ENCODE measurements at places on chromosomes 5 and 9. TPM values are rescaled to one million over a fixed set of nuclear protein-coding genes. Genes with fewer than 3 reads are reported as not detected.

- no peak for DNase-seq
- no peak overlapping the region for H3K27ac ChIP-seq
- no peak overlapping the region for H3K4me3 ChIP-seq
- peaks cover 19% of the 10 kb centered on the region for H3K36me3 ChIP-seq
These were observed 7.4 kb downstream of the NPR2 start for GRCh38 chr9:35798658-35799374.

- no peaks in the 10 kb centered on the region for H3K4me1 ChIP-seq
- H3K27me3 ChIP-seq: no peaks in the 10 kb centered on the region
- no peak for DNase-seq
These were observed 33.9 kb upstream of the OTULINL start for GRCh38 chr5:14547666-14548065.

- H3K4me1 ChIP-seq: peaks cover 10% of the 10 kb centered on the region
- no peak overlapping the region for H3K4me3 ChIP-seq
- H3K36me3 ChIP-seq: no peaks in the 10 kb centered on the region
- DNase-seq: peak; percentile 59
- H3K27me3 ChIP-seq: no peaks in the 10 kb centered on the region
These were observed 24.3 kb upstream of the UBAP2 start for GRCh38 chr9:34072868-34073590.

DNA sequence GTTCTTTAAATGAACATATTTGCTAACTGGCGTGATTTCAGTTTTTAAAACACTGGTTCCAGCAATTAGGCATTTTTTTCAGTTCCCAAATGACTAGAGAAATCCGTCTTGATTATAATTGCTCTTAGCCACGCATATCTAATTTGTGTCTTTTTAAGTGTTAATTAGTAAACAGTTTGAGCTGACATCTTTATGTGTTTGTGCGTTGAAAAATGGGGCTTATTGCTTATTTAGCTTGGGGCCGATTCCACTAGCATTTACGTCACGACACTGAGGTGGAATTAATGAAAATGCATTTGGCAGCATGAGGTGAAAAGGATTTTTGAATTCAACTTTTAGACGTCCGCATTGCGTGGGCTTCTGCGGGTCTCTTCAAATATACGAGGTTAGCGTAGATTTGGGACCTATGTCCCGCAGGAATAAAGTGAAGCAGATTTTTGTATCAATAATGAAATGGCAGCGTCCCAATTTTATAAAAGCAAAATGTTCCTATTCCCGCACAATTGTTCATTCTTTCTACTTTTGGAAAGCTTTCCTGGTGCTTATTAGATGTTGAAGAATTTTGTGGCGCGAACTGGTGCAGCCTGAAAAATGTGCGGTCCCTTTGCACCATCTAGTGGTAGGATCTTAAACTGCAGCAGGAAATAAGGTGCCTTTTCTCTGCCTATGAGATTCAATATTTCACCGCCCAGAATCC, 122.7 kb upstream of the LMX1B start:
- no peaks in the 10 kb centered on the region for H3K27me3 ChIP-seq
- H3K36me3 ChIP-seq: no peaks in the 10 kb centered on the region
- peak; percentile 78 for DNase-seq
- H3K27ac ChIP-seq: no peak overlapping the region

GRCh38 chr5:1735320-1735970, 64.2 kb downstream of the MRPL36 start:
- no peaks in the 10 kb centered on the region for H3K27me3 ChIP-seq
- no peak for DNase-seq
- no peaks in the 10 kb centered on the region for H3K36me3 ChIP-seq
- H3K4me3 ChIP-seq: no peak overlapping the region
- H3K27ac ChIP-seq: no peak overlapping the region

DNA sequence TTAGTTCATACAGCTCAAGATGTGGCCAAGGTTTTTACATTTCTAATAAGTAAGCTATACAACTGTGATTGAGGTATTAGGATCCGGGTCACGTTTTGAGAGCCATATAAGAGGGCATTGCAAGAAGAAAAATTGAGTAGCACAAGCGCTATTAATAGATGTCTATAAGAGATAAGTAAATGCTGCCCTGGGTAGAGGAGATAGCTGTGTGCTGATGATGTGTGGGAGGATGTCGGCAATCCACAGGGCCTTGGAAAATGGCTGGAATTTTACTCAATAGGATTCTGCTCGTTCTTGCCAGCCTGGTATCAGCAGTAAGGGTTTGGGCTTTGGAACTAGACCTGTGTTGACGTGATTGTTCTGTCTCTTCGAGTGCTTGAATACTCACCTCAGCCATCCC, 41.6 kb downstream of the CSF1R start:
- H3K4me1 ChIP-seq: peaks cover 15% of the 10 kb centered on the region
- H3K4me3 ChIP-seq: no peak overlapping the region
- H3K36me3 ChIP-seq: peaks cover 100% of the 10 kb centered on the region
- H3K27ac ChIP-seq: no peak overlapping the region
- DNase-seq: no peak
- no peaks in the 10 kb centered on the region for H3K27me3 ChIP-seq

GRCh38 chr5:54873691-54874090, 111.7 kb downstream of the ESM1 start:
- peaks cover 4% of the 10 kb centered on the region for H3K4me1 ChIP-seq
- no peak overlapping the region for H3K27ac ChIP-seq
- no peaks in the 10 kb centered on the region for H3K27me3 ChIP-seq

- H3K36me3 ChIP-seq: no peaks in the 10 kb centered on the region
- H3K27ac ChIP-seq: no peak overlapping the region
- H3K4me3 ChIP-seq: no peak overlapping the region
These were observed 9.8 kb upstream of the NACC2 start for GRCh38 chr9:136104916-136105315.

- H3K4me1 ChIP-seq: no peaks in the 10 kb centered on the region
- no peak for DNase-seq
- H3K27ac ChIP-seq: no peak overlapping the region
- H3K4me3 ChIP-seq: no peak overlapping the region
- no peaks in the 10 kb centered on the region for H3K27me3 ChIP-seq
These were observed 47.6 kb upstream of the HOMER1 start for GRCh38 chr5:79561525-79561893.

DNA sequence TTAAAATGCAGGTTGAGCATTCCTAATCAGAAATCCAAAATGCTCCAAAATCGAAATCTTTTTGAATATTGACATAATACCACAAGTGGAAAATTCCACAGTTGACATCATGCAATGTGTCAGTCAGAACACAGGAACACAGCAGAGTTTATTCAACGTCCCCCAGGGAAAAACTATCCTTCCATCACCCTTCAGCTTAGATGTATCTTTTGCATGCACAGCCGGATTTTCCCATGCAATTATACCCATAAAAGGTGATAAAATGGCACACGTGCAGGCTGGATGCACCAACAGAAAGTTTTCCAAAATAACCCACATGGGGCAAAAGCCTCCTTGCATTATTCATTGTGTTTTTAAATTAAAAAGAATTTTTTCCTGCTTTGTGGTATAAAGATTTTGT, 71.2 kb downstream of the RAB24 start:
- H3K4me3 ChIP-seq: no peak overlapping the region
- no peak overlapping the region for H3K27ac ChIP-seq
- no peaks in the 10 kb centered on the region for H3K27me3 ChIP-seq
- no peaks in the 10 kb centered on the region for H3K36me3 ChIP-seq
- no peaks in the 10 kb centered on the region for H3K4me1 ChIP-seq
- DNase-seq: no peak

GRCh38 chr5:172624083-172624995, 16.7 kb upstream of the NEURL1B start:
- no peaks in the 10 kb centered on the region for H3K27me3 ChIP-seq
- no peak overlapping the region for H3K27ac ChIP-seq
- no peak for DNase-seq
- H3K4me3 ChIP-seq: no peak overlapping the region

- H3K4me1 ChIP-seq: peaks cover 29% of the 10 kb centered on the region
- no peaks in the 10 kb centered on the region for H3K36me3 ChIP-seq
- no peak for DNase-seq
- H3K4me3 ChIP-seq: no peak overlapping the region
These were observed 17.8 kb upstream of the TRAF1 start for GRCh38 chr9:120944434-120944843.

DNA sequence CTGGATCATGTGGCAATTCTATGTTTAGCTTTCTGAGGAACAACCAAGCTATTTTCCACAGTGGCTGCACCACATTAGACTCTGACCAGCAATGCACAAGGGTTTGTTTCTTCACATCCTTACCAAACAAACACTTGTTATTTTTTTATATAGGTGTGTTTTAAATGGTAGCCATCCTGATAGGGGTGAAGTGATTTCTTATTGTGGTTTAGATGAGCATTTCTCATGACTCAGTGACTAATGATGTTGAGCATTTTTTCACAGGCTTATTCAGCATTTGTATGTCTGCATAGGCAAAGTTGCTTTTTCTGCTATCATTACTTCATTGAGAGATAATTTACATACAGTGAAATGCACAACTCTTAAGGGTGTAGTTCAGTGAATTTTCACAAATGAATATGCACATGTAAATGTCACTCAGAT, 36.0 kb downstream of the ANKRD33B start:
- no peak overlapping the region for H3K27ac ChIP-seq
- peaks cover 32% of the 10 kb centered on the region for H3K4me1 ChIP-seq
- H3K4me3 ChIP-seq: no peak overlapping the region
- H3K36me3 ChIP-seq: no peaks in the 10 kb centered on the region

- H3K4me3 ChIP-seq: no peak overlapping the region
- no peaks in the 10 kb centered on the region for H3K4me1 ChIP-seq
- no peak for DNase-seq
- no peak overlapping the region for H3K27ac ChIP-seq
- H3K36me3 ChIP-seq: no peaks in the 10 kb centered on the region
- H3K27me3 ChIP-seq: no peaks in the 10 kb centered on the region
These were observed 139.9 kb downstream of the GADD45G start for GRCh38 chr9:89744730-89745129.

DNA sequence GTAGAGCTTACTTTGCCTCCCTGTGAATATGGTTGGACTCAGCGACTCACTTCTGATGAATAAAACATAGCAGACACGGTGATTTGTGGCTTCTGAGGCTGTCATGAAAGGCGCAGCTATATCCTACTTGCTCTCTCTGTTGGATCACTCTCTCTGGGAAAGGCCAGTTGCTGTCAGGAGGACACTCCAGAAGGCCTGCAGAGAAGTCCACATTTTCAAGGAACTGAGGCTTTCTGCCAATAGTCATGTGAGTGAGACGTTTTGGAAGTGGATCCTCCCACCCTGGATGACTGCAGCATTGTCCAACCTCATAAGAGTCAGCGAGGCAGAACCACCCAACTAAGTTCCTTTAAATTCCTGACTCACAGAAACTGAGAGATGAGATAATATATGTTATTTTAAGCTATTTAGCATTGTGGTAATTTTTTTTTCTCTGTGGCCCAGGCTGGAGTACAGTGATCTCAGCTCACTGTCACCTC, 156.0 kb upstream of the MAST4 start:
- no peaks in the 10 kb centered on the region for H3K27me3 ChIP-seq
- no peak overlapping the region for H3K4me3 ChIP-seq
- H3K4me1 ChIP-seq: peaks cover 6% of the 10 kb centered on the region
- no peak for DNase-seq

DNA sequence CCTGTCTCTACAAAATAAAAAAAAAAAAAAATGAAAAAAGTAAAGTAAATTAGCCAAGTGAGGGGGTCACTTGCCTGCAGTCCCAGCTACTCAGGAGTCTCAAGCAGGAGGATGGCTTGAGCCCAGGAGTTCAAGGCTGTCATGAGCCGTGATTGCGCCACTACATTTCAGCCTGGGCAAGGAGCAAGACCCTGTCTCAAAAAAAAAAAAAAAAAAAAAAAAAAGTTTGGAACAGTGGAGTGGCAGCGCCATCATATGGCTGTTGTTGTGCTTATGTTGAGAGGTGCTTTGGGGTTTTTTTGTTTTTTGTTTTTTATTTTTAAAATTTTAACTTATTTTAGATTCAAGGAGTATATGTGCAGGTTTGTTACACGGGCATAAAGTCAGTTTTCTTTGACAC, 3.6 kb downstream of the BRIX1 start:
- H3K4me1 ChIP-seq: peaks cover 47% of the 10 kb centered on the region
- no peak overlapping the region for H3K4me3 ChIP-seq
- no peaks in the 10 kb centered on the region for H3K36me3 ChIP-seq
- no peak overlapping the region for H3K27ac ChIP-seq
- H3K27me3 ChIP-seq: no peaks in the 10 kb centered on the region

DNA sequence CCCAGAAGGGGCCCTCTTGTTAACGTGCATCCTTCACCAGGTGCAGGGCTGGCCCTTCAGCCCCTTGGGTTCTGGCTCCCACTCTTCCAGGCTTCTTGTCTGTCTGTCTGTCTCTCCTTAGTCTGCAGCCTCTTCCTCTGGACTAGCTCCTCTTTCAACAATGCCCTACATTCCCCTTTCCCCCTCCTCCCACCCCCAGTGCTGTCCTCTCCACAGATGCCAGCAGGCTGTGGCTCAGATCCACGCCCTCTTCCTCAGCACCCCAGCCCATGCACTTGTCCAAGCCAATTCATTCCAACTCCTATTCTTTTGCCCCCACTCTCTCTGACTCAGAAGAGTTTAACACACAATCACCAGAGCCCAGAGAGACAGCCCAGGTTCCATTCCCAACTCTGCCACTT, 45.2 kb upstream of the ALDH1B1 start:
- no peaks in the 10 kb centered on the region for H3K4me1 ChIP-seq
- H3K36me3 ChIP-seq: no peaks in the 10 kb centered on the region
- DNase-seq: no peak
- no peak overlapping the region for H3K27ac ChIP-seq
- no peak overlapping the region for H3K4me3 ChIP-seq

- H3K27ac ChIP-seq: no peak overlapping the region
- peaks cover 29% of the 10 kb centered on the region for H3K4me1 ChIP-seq
- DNase-seq: no peak
- H3K27me3 ChIP-seq: peaks cover 9% of the 10 kb centered on the region
- no peak overlapping the region for H3K4me3 ChIP-seq
These were observed 54.9 kb upstream of the DAB2IP start for GRCh38 chr9:121596515-121596914.

GRCh38 chr5:125150041-125150669, 403.7 kb upstream of the ZNF608 start:
- H3K4me1 ChIP-seq: peaks cover 9% of the 10 kb centered on the region
- H3K4me3 ChIP-seq: no peak overlapping the region
- no peaks in the 10 kb centered on the region for H3K36me3 ChIP-seq
- DNase-seq: no peak
- no peaks in the 10 kb centered on the region for H3K27me3 ChIP-seq

DNA sequence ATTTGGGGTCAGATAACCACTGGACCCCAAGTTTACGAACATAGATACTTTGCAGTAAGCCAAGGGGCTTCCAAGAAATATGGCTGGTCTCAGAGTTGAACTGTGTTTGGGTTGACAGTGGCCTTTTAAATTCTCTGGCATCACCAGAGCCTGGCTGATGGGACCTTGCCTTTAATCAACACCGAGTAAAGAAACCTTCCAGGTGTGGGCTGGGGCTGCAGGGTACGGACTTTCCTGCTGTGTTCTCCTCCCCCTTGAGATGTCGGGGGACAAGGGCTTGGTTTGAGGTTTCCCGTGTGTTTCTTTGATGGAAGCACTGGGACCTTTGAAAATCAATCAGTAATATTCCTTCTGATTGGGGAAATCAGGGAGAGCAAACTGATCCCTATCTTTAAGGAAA, 140.1 kb downstream of the MTX3 start:
- H3K4me3 ChIP-seq: no peak overlapping the region
- no peak for DNase-seq
- H3K27me3 ChIP-seq: no peaks in the 10 kb centered on the region

IRGM gene
- total RNA-seq: not detected

OLFM1 gene
- total RNA-seq: 21.2 TPM

TOR4A gene
- total RNA-seq: 31.8 TPM

LRRC14B gene
- total RNA-seq: not detected

GFRA3 gene
- total RNA-seq: not detected

CDX1 gene
- total RNA-seq: 0.52 TPM

FOXD4L3 gene
- total RNA-seq: not detected

FBP1 gene
- total RNA-seq: 210 TPM

TMEM250 gene
- 30.4 TPM for total RNA-seq

HMMR gene
- total RNA-seq: 3.6 TPM

PDLIM4 gene
- 13.5 TPM for total RNA-seq

LECT2 gene
- not detected for total RNA-seq

PLAC8L1 gene
- total RNA-seq: 0.47 TPM

SMIM33 gene
- not detected for total RNA-seq

MACIR gene
- total RNA-seq: 7.0 TPM

EEIG1 gene
- total RNA-seq: 67.3 TPM

Measured in left lung (tissue), 14 donors.